Cardiac muscle cell (in vitro differentiated cells and primary cell): ENCODE measurements at places on chromosomes 6 and 20. TPM values are rescaled to one million over a fixed set of nuclear protein-coding genes. Genes with fewer than 3 reads are reported as not detected.

The E2F3 gene
- total RNA-seq: 9.2 and 12.6 TPM in 2 replicates

The SLC22A16 gene
- total RNA-seq: not detected in 2 replicates

The PNLDC1 gene
- total RNA-seq: 0.09 TPM in 1 of 2 replicates, not detected in the other

The BCAS1 gene
- not detected in 2 replicates for total RNA-seq

DNA sequence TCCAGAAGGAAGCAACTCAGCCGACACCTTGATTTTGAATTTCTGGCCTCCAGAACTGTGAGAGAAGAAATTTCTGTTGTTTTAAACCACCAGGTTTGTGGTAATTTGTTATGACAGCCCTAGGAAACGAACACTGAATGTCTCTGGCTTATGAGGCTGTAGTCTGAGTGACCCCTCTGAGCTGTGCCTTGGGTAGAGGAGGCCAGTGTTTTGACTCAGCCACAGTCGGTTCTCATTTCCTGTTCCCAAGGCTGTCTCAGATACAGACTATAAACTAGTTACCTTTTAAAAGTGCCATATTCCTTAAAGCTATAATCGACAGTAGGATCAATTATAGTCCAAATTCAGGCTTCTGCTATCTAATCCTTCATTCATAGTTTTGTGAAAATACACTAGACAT lies 391.2 kb upstream of the MAP3K7 start:
- no peak for DNase-seq

GRCh38 chr6:169424821-169425240 lies 171.2 kb upstream of the THBS2 start:
- DNase-seq: no peak

GRCh38 chr20:38126146-38126921 lies 38.7 kb downstream of the TGM2 start:
- DNase-seq: no peak
